Stimulated activated CD4-positive, alpha-beta T cell treated with anti-CD3 and anti-CD28 coated beads, Interleukin-12 subunit alpha, Interleukin-12 subunit beta, amount 100 ng/mL, for 24 hours (primary cell): ENCODE measurements at places on chromosomes 5 and 9.
A peak's percentile ranks its signal among the peaks of the same experiment; 100 is the strongest.

DNA sequence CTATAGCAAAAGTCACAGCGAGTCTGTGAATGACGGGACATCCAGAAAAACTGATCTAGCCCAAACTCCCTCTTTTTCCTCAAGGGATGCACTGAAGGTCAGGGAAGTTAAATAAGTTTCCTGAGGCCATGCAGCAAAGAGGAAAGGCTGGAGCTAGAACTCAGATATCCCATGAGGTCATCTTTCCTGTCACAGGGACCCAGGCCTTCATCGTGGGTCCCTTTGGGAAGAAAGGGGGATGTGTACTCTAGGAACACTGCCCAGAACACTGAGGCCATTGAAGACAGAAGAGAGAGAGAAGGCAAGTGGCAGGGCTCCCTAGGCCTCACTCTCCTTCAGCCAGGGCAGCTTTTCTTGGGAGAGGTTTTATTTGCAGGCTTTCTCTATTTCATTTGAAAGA lies 182.0 kb downstream of the EBF1 start:
- DNase-seq, result no peak

- DNase-seq, result no peak
Measured at GRCh38 chr5:149887622-149888183, 56.9 kb downstream of the PDE6A start.

DNA sequence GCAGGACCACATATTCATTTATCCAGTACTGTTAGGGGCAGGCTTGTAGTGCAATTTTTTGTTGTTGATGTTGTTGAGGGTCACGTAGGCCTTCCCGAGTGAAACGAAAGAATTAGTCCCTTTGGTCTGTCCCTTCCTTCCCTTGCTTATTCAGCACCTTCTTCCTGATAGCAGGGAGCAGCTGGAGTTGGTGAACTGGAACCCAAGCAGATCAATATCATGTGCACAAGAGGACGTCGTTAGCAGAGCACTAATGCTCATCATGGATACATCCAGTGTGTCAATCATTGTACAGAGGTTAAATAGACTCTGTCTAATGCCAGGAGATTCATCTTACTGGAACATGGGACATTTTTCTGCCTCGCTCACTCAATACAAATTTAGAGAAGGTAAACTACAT lies 33.0 kb upstream of the MAP1B start:
- DNase-seq, result no peak

- peak; percentile 3 for DNase-seq
Measured at GRCh38 chr9:138053321-138053868, 175.8 kb downstream of the CACNA1B start.

- DNase-seq, result no peak
Measured at GRCh38 chr9:112535301-112535700, 48.7 kb downstream of the KIAA1958 start.

GRCh38 chr5:92484484-92484883 lies 1096.5 kb downstream of the NR2F1-AS1 start:
- no peak for DNase-seq

DNA sequence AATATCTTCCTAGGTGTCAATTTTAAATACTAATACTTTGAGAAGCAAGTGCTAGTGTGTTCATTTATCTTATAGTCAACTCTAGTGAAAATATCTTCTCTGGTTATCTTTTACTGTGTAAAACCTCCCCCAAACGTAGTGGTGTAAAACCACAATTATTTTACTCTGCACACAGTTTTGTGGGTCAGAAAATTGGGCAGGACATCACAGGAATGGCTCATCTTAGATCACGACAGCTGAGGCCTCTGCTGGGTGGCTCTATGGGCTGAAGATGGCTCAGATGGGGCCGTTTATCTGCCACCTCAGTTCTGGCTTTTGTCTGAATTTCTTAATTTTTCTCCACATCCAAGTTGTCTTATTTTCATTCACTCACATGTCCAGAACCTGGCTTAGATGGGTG lies 457.2 kb upstream of the ACTBL2 start:
- no peak for DNase-seq

DNA sequence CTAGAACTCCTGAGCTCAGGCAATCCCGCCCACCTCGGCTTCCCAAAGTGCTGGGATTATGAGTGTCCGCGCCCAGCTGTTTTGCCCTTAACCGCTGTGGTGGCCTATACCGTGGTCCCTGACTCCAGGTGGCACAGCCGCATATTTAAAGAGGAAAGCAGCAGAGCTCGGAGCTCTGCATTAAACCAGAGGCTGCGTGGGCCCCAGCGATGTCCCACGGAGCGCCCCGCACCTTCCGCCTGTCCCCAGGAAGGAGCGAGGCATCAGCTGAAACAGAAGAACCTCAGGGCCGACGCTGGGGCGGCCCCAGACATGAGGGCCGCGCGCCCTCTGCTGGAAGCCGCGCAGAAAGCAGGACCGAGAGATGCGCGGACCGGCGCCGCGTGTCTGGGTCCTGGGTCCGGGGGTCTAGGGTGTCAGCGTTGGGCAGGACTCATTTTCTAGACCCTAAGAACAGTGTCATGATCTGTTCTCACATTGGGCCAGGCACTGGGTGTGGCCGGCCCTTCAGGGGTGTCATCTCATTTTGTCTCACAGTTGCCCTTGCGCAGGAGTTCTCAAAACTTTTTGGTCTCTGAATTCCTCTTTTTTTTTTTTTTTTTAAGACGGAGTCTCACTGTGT lies 37.7 kb downstream of the LAMC3 start:
- DNase-seq, result peak; percentile 70

GRCh38 chr5:171363846-171364245 lies 23.8 kb upstream of the NPM1 start:
- no peak for DNase-seq

DNA sequence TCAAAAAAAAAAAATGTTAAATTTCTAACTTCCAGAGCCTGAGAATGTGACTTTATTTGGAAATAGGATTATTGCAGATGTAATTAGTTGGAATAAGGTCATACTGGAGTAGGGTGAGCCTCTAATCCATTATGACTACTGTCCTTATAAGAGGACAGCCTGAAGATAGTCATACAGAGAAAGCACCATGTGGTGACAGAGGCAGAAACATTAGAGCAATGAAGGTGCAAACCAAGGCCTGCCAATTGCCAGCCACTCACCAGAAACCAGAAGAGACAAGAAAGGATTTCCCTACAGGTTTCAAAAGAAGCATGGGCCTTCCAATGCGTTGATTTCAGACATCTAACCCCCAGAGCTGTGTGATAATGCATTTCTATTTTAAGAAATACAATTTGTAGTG lies 659.2 kb upstream of the CHD1 start:
- DNase-seq, result no peak

DNA sequence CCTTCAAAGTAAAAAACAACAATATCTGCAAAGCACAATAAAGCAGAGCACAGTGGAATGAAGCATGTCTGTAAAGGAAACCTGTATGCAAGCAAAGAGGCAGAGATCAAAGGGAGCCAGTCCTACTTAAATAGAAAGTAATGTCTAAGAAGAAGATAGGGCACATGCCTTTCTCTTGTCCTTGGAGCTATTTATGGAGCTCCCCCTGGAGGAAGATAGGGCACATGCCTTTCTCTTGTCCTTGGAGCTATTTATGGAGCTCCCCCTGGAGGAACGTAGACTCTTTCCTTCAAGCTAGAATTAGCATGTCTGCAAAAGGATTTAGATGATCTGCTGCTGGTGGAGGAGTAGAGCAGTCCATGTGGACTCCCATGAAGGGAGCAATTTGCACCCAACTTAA lies 168.1 kb upstream of the RASEF start:
- no peak for DNase-seq

DNA sequence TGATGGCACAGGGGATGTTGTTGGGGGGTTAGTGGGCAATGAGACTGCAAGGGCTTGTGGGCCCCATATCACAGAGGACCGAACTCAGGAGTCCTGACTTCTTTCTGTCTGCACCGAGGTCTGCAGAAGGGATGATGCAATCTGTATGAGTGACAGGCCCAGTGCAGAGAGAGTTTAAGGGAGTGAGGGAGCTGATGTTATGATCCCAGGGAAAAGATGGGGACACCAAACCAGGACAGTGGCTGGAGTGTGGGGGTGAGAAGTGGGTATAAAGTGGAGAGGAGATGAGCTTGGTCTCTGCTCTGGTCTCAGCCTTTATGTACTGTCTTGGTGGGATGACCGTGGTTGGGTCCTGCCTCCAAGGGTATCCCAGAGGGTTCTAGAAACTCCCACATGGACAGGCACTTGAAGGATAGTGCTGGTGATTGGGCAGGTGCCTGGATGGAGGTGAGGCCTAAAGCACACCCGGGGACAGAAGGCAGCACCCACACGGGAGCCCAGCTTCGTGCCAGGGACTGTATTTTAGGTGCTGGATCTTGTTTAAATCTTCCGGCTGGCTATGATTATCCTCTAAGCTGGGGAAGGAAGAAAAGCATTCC lies 21.9 kb downstream of the GSN start:
- no peak for DNase-seq

- no peak for DNase-seq
Measured at GRCh38 chr9:97039514-97039860, 545 bp upstream of the CTSV start.

DNA sequence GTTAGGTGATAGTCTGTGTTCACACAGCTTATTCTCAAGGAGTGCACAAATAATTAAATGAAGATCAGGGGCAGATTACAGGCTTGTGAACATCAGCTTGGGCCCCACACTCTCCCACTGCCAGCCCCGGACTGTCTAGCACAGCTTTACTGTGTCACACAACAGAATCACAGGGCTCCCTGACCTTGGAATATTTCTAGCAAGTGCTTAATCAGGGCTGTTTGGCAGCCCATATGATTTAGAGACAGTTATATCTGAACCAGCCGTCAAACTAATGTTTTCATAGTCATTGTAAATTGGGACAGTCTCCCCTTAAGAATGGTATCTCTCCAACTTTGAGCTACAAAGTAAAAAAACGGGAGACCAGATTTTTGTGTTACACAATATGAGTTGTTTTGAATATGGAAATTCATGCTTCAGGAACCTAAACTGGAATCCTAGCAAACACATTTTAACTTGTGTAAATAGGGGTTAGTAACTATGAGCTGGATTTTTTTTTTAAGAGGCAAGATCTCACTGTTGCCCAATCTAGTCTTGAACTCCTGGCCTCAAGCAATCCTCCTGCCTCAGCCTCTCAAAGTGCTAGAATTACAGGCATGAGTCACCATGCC lies 517.6 kb downstream of the BNC2 start:
- DNase-seq, result no peak

DNA sequence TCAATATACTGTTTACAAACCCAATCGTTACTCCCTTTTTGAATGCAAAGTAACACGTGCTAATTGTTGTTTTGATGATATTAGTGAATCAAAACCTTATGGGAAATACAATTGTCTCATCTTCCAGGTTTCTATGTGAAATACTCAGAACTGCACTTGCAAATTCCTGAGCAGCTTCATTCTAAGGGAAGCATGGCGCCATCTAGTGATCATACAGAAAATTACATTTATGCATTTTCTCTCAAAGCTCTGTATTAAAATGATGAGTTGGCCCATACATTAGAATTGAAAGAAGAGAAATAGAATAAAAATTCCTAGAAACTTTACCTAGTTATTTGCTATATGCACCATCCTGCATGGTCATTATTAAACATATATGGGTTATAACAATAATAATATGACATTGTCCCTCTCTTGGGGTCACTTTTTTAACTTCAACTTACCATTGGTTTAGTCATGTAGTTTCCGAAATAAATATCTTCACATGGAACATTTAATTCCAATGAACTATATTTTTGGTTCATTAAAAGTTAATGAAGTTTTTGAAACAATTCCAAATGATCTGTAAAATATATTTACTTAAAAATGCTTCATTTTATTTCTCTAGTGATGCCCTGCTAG lies 220.0 kb downstream of the PDE4D start:
- DNase-seq, result no peak

DNA sequence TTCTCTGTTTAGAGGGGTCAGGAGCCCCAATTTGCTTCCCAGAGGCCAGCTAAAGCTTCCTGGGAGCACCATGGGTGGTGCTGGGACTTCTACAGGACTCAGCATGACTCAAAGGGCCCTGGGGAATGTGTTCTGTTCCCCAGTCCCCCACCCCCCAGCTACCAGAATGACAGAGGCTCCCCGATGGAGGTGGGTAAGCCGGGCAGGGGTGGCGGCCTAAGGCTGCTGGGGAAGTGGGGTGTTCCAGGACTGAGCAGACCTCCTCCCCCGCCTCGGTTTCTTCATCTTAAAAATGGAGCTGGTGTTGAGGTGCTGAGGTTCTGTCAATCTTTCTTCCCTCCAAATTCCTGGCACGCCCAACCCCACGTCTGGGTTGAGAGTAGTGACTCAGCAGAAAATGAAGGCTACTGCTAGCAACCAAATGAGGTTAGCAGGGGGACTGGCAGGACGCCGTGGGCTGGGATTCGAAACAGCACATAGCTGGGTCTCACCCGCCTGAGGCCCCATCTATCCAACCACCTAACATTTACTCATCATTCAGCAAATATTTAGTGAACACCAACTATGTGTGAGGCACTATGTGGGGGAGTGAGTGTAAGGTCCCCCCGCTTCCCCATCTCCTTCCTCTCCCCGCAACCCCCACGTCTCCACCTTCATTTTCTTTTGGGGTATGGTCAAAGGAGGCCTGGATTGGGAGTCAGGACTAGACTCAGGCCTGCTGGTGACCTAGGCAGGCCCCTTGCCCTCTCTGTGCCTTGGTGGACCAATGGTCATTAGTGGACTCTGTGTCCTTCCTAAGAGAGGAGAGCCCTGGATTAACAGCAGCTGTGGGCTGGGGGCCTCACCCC lies 50.2 kb downstream of the C9orf50 start:
- DNase-seq, result no peak

DNA sequence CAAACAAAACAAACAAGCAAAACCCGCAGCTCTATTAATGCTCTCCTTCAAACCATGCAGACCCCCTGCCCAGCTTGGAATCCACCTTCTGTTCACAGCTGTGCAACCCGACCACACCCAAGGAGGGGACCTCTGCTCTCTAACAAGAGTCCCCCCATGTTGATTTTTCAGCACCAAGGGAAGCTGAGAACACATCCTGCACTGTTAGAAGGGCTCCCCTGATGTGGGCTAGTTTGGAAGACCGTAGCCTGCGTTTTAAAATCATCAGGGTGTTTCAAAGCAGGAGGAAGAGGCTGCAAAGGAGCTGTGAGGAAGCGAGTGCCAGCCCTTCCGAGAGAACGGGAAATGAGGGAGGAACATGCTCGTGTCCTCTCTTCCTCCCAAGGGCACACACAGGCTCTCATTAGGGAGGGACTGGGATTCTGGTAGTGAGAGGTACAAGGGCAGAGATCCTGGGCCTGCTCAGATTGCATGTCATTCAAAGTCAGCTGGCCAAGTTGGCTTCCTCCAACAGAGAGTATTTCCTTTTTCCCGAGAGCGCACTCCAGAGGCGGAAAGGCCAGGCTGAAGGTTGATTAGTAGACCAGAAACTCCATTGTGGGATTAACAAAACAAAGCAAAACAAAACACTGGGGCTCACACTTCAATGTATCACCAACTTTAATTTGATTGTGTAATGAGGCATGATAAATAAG lies 185.9 kb downstream of the SEMA6A start:
- no peak for DNase-seq

GRCh38 chr5:93572608-93573353 lies 8.2 kb downstream of the NR2F1-AS1 start:
- no peak for DNase-seq

- no peak for DNase-seq
Measured at GRCh38 chr9:123550012-123550411, 194.0 kb downstream of the CRB2 start.

- DNase-seq, result no peak
Measured at GRCh38 chr5:171246231-171246630, 62.8 kb upstream of the TLX3 start.

- DNase-seq, result no peak
Measured at GRCh38 chr9:38641985-38642864, 21.8 kb upstream of the ANKRD18A start.
